ENCODE measurements at places on chromosomes 13 and 19.

- no peak for DNase-seq
Measured at GRCh38 chr19:6413721-6414643, 10.6 kb downstream of the KHSRP start.

DNA sequence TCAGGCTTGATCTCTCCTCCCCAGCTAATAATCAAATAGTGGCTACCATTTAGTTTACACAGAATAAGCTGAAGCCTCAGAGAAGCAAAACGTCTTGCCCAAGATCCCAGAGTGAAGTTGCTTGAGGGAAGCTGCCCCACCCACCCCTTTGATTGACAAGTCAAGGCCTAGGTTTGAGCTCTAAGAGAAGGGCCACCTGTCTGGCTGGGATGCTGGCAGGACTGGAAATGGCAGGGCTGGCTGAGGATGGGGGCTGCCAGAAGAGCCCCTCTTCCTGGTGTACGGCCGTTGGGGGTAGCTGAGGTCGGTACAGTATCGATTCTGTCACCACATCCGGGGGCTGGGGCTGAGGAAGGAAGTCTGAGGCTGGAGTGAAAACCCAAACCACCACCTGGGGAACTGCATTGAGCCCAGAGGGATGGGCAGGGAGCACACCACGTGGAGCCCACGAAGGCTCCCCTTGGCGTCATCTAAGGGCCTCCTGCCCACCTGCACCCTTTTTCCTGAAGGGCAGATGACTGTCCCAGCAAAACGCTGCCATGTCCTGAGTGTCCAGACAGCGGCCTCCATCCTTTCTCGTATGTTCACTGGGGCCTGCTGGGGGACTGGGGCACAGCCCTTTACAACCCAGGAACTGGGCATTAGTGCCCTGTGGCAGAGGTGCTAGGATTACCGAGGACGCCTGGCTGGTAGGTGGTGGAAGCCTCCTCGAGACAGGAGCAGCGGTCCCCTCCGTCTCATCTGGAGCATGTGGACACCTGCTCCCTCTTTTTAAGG, 1.4 kb upstream of the PRKD2 start:
- no peak for DNase-seq

DNA sequence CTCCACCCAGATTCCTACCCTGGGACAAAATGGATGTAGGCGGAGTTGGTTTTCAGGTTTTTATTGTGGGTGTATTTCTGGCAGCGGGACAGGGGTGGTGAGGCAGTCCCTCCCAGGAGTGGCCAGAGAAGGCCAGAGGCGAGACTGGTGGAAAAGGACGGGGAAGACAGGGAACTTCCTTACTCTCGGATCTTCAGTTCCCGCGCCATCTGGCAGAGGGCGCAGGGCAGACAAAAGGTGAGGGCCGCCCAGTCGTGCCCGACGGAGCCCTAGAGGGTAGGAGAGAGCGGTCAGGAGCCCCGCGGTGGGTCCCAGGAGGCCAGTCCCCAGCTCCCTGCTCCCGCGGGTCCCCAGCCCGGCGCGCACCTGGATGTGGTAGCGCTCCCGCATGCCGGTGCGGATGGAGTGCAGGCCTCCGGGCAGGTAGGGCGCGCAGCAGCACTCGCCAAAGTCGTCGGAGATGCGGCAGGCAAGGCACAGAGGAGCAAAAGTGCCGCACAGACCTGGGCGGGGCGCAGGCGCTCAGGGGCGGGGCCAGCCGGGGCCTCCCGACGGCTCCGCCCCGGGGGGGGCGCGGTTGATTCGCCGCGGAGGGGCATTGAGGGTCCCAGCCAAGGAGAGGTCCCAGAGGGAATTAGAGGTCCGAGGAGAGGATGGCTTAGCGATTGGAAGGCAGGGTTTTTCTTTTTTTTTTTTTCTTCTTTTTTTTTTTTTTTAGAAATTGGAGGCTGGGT, 3.0 kb downstream of the CNFN start:
- DNase-seq = peak; percentile 53

DNA sequence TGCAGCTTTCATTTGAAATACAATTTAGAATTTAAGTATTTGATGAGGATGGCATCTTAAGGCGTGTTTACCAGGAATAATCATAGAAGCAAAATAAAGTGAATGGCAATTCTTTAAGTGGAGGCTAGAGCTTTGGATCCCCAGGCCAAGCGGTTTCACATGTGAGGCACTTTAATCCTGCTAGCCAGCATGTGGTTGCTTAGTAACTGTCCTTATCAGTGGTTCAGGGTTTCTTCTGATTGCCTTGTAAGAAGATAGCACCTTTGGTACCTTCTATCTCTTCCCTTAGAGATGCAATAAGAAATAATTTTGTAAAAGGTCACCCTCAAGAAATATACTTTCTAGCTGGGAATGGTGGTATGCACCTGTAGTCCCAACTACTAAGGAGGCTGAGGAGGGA, 38.9 kb upstream of the SERP2 start:
- DNase-seq = no peak

DNA sequence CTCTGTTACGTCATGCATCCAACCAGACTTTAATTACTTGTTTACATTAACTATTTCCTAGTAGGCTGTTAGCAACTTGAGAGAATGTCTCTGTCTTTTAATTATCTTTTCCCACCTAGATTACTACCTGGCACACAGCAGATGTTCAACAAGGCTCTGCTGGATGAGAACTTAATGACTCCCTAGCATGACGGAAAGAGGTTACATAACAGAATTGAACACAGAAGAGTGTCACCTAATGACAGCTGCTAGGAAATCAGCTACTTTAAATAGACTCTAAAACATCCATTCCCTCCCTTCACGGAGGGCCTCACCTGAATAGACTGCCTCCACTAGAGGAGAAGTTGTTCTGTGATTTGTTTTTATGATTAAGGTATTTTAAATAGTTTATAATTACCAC, 110.8 kb downstream of the TEX29 start:
- no peak for DNase-seq

DNA sequence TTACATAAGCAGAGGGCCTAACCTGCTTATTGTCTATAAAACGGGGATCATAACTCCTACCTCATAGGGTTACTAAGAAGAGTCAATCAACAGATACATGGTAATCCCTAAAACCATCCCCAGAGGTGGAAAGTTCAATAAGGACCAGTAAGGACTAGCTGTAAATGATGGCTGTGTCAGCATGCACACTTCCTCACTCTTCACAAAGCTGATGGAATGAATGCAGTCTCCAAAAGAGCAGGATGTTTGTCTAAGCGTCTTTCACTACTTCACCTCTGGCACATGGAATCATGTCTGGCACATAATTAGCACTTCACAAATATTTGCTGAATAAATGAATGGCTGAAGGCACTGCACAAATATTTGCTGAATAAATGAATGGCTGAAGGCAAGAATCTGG, 134.2 kb downstream of the MIPEP start:
- DNase-seq = no peak
